Activated CD8-positive, alpha-beta memory T cell treated with anti-CD3 and anti-CD28 coated beads for 1 hour (primary cell): ENCODE measurements at places on chromosomes 4 and X.

DNA sequence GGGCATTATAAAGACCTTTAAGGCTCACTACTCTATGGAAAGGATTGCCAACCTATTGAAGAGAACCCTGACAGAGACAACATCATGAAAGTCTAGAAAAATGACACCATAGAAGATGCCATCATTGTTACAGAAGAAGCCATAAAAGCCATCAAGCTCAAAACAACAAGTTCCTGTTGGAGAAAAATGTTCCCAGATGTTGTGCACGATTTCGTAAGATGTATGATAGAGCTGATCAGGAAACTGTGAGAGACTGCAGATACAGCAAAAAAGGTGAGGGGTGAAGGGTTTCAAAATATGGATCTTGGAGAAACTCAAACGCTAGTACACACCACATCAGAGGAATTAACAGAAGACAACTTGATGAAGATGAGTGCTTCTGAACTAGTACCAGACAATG, 53.3 kb downstream of the WDFY3 start:
- no peak for DNase-seq

GRCh38 chr4:47836641-47837093, 1.2 kb downstream of the CORIN start:
- DNase-seq, result no peak

DNA sequence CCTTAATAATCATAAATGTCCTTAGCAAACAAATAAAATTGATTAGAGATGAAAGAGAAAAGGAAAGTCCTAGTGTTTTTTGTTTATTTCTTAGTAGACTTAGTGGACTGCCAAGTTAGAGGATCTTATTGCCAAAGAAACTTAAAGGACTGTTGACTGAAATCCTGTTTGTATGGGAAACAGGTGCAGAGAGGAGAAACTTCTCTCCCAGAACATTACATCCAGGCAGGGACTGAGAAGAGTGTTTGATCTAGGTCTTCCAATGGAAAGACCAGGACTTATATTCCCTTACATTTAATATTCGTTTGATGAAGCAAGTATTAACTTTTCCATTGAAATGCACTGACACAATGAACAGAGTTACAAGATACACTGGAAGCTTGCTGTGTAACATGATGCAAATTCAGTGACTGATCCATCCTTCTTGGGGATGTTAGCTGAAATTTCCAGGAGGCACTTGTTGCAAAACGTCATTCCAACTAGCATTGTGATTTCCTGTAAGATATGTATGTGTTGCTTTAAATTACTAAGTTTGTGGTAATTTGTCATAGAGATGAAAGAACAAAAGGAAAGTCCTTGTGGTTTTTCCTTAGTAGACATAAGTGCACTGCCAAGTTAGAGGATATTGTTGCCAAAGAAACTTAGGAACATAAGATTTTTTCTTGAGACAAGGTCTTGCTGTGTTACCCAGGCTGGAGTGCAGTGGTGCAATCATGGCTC, 505.6 kb downstream of the STIM2 start:
- no peak for DNase-seq

- DNase-seq, result no peak
These were observed 280.9 kb downstream of the STIM2 start for GRCh38 chr4:27141530-27141929.

- no peak for DNase-seq
These were observed 29.6 kb downstream of the TLR10 start for GRCh38 chr4:38752941-38753806.

GRCh38 chr4:36115312-36115711, 129.0 kb downstream of the ARAP2 start:
- DNase-seq, result no peak

DNA sequence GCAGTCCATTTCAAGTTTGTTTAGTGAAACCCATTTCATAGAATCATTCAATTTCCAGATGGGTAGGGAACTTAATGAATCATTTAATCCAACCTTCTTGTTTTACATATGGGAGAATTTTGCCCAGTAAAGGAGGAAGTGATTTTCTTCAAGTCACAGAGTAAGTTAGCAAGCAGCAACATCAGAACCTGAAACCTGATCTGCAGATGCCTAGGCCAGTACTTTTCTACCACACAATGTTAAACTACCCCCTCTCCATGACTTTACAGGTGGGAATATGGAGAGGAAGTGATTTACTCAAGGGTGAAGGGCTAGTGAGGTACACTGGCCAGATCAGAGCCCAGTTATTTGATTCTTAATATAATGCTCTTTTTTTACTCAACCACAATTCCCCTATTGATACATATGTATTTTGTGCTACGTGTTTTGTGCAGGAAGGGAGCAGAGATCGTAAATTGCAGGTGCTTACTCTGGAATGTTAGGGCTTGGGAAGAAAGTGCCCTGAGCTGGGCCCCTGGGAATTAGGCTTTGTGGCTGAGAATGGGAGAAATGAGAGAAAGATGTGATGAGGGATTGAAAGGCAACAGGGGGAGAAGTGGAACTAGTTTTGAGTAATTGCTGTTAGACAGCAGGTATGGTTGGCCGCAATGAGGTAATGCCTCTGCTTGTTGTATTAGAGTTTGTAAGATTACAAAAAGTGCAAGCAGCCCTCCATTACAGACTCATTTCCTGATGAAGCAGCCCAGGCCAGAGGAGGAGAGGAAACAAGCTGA, 6.8 kb downstream of the LHFPL1 start:
- no peak for DNase-seq

- no peak for DNase-seq
These were observed 2.7 kb upstream of the PDGFC start for GRCh38 chr4:156974264-156974663.

DNA sequence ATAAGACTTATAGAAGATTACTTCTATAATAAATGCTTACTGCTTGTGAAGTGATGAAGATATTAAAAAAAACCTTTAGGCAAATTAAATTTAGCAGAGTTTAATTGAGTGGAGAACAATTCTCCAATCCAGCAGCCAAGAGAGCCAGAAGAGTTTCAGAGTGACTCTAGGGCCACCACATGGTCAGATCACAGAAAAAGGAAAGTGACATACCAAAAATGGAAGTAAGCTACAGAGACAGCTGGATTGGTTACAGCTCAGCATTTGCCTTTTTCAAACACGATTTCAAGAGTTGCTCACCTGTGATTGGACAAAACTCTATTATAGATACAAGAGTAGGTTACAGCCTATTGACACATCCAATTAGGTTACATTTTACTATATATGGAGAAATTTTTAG, 79.0 kb upstream of the TRAM1L1 start:
- DNase-seq, result no peak
